ENCODE measurements at places on chromosomes 6 and 20. TPM values are rescaled to one million over a fixed set of nuclear protein-coding genes. Genes with fewer than 3 reads are reported as not detected.

RALGAPB gene
- 15.6 TPM for polyA plus RNA-seq

GRCh38 chr6:169864148-169865020, 113.0 kb downstream of the ERMARD start:
- DNase-seq, result no peak

GRCh38 chr20:50219600-50219999, 29.0 kb downstream of the CEBPB start:
- no peak for DNase-seq

MTCH1 gene
- polyA plus RNA-seq, result 116 TPM

GRCh38 chr6:52216932-52217575, 27.2 kb downstream of the IL17F start:
- no peak for DNase-seq

ERVFRD-1 gene
- 0.34 TPM for polyA plus RNA-seq

GRCh38 chr6:116196841-116197240, 57.0 kb downstream of the TSPYL4 start:
- no peak for DNase-seq

DNA sequence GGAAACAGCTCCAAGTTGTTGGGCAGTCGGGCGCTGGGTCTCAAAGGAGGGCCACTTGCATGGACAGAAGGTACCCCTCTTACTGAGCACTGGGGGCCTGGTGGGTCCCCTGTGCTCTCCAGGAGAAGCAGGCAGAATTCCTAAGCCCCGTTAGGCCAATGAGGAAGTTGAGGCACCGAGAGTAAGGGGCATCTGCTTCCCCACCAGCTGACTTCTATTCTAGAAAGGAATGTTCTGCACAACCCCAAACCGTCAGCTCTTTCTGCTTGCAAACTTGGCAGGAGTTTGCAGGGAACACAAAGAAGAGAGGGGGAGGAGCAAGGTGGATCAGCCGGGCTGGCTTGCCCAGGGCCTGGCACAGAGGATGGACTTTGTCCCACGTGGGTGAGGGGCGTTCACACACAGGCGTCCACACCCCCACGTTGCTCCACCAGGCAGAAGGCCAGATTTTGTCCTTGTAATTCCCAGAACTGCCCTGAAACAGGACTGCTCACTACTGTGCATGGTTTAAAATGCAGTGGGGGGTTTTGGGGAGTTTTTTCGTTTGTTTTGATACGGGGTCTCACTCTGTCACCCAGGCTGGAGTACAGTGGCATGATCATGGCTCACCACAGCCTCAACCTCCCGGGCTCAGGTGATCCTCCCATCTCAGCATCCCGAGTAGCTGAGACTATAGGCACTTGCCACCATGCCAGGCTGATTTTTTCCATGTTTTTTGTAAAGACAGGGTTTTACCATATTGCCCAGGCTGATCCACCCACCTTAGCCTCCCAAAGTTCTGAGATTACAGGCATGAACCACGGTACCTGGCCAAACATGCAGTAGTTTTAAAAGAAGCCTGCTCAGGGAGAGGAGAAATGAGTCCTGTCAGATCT, 93.3 kb downstream of the SNX5 start:
- DNase-seq, result peak; percentile 95

DEFB127 gene
- polyA plus RNA-seq, result not detected

DNA sequence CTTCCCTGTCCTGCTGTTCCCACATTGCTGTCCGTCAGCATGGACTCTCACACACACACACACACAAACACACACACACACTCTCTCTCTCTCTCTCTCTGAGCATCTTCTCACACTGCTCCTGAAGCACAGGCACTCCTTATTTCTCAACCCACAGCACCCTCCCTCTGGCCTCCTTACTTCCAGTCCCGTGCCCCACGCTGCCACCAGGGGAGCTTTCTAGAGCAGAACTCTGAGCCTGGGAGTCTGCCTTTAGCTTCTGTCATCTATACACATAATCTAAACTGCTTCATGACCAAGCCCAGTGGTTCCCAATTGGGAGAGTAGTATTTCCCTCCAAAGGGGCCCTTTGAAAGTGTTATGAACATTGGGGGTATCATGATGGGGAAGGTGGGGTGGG, 29.1 kb downstream of the HECA start:
- no peak for DNase-seq

GRCh38 chr20:7650086-7650879, 290.0 kb downstream of the HAO1 start:
- DNase-seq, result no peak

- peak; percentile 32 for DNase-seq
Measured at GRCh38 chr6:35181308-35181932, 32.3 kb upstream of the SCUBE3 start.

DNA sequence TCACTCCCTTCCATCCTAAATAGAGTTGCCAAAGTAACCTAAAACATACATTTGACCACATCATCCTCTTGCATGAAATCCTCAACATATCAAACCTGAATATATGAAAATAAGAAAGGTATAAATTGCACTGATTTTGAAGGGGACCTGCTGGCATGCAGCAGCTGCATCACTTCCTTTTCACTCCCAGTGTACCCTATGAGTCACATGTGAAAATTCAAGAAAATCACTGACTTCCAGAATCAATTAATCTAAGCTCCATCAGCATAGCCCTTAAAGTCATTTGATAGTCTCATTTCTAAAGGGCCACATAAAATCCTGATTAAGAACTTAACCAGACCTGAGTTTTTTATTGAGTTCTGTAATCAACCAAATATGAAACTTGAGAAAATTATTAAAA, 24.3 kb downstream of the SNX14 start:
- DNase-seq, result no peak

MTG2 gene
- polyA plus RNA-seq, result 90.4 TPM

DNA sequence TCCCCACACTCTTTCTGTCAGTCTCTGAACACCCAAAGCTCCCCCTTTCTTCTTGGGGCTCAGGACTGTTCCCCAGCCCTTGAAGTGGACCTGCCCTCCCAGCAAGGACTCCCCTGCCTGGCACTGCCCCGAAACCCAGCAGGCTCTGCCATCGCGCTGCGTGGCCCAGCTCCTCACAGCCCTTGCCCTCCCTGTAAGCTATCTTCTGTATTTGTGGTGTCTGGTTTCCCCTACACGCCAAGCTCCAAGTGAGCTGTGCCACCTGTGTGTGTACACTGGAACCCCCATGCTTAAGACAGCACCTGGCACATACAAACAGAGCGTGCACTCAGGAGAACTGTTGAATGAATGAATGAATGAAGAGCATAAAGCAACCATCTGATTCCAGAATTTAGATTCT, 57.7 kb downstream of the TMEM242 start:
- DNase-seq, result no peak

- DNase-seq, result no peak
Measured at GRCh38 chr6:3423439-3424184, 33.2 kb downstream of the SLC22A23 start.

GRCh38 chr6:114068771-114069170, 97.8 kb upstream of the HDAC2 start:
- DNase-seq, result no peak

EDN1 gene
- 2.8 TPM for polyA plus RNA-seq

- no peak for DNase-seq
Measured at GRCh38 chr6:119234941-119235340, 114.6 kb downstream of the MAN1A1 start.

GRCh38 chr20:11108102-11108810, 434.5 kb upstream of the JAG1 start:
- DNase-seq, result no peak

All from adrenal gland (tissue), 19 donors.